ENCODE measurements at places on chromosomes 6 and 20. TPM values are rescaled to one million over a fixed set of nuclear protein-coding genes. Genes with fewer than 3 reads are reported as not detected.

The ZFP57 gene
- polyA plus RNA-seq = 0.16 TPM

The NAPB gene
- polyA plus RNA-seq = 20.9 TPM

The IL17A gene
- polyA plus RNA-seq = not detected

The ECT2L gene
- polyA plus RNA-seq = 0.32 TPM

The FAM83B gene
- polyA plus RNA-seq = 11.1 TPM

The IMPG1 gene
- polyA plus RNA-seq = 3.3 TPM

The GGTLC1 gene
- polyA plus RNA-seq = not detected

The SLX4IP gene
- polyA plus RNA-seq = 5.6 TPM

The PPP1R14C gene
- 19.0 TPM for polyA plus RNA-seq

The RIPPLY2 gene
- polyA plus RNA-seq = 0.13 TPM

The SYNDIG1 gene
- 7.9 TPM for polyA plus RNA-seq

The MOCS1 gene
- 11.6 TPM for polyA plus RNA-seq

The GTSF1L gene
- not detected for polyA plus RNA-seq

The JPH2 gene
- polyA plus RNA-seq = 1.6 TPM

The TRIM15 gene
- 0.62 TPM for polyA plus RNA-seq

The HLA-DOB gene
- 0.17 TPM for polyA plus RNA-seq

The SNAP91 gene
- 0.28 TPM for polyA plus RNA-seq

The RNF39 gene
- polyA plus RNA-seq = 1.2 TPM

The NCOA3 gene
- polyA plus RNA-seq = 38.9 TPM

The RIN2 gene
- polyA plus RNA-seq = 38.1 TPM

The SLC35F1 gene
- polyA plus RNA-seq = 3.5 TPM

The MLN gene
- 1.3 TPM for polyA plus RNA-seq

The REM1 gene
- 0.52 TPM for polyA plus RNA-seq

The NKX2-2 gene
- polyA plus RNA-seq = not detected

The THBD gene
- polyA plus RNA-seq = 7.0 TPM

The SLC32A1 gene
- polyA plus RNA-seq = 0.89 TPM

The SASH1 gene
- polyA plus RNA-seq = 28.1 TPM

The ZC3H12D gene
- polyA plus RNA-seq = 0.96 TPM

The PRND gene
- 6.5 TPM for polyA plus RNA-seq

The KIAA0408 gene
- polyA plus RNA-seq = 4.7 TPM

The PCK1 gene
- polyA plus RNA-seq = 10.9 TPM

The BACH2 gene
- 9.1 TPM for polyA plus RNA-seq

The AK9 gene
- polyA plus RNA-seq = 8.8 TPM

The MOG gene
- 0.22 TPM for polyA plus RNA-seq

The PAK5 gene
- 0.39 TPM for polyA plus RNA-seq

The MYB gene
- polyA plus RNA-seq = 4.6 TPM

The SYNGAP1 gene
- polyA plus RNA-seq = 25.2 TPM

The CRISP2 gene
- 0.10 TPM for polyA plus RNA-seq

The CCN6 gene
- 1.8 TPM for polyA plus RNA-seq

The TRIM40 gene
- not detected for polyA plus RNA-seq

The CST5 gene
- 0.70 TPM for polyA plus RNA-seq

The MUC21 gene
- not detected for polyA plus RNA-seq

The ZSCAN12 gene
- polyA plus RNA-seq = 15.9 TPM

The KLHDC3 gene
- polyA plus RNA-seq = 89.8 TPM

The SEL1L2 gene
- not detected for polyA plus RNA-seq

The COL9A3 gene
- polyA plus RNA-seq = 26.7 TPM

The E2F1 gene
- 14.9 TPM for polyA plus RNA-seq

The SPEF1 gene
- 1.2 TPM for polyA plus RNA-seq

The TAF4 gene
- polyA plus RNA-seq = 19.6 TPM

The CGA gene
- 2.4 TPM for polyA plus RNA-seq

The ID4 gene
- polyA plus RNA-seq = 159 TPM

The TBX18 gene
- 7.8 TPM for polyA plus RNA-seq

The SMPDL3A gene
- 13.4 TPM for polyA plus RNA-seq

The PHACTR3 gene
- 11.2 TPM for polyA plus RNA-seq

The OR12D2 gene
- polyA plus RNA-seq = not detected

The CENPB gene
- polyA plus RNA-seq = 55.7 TPM

The DOK5 gene
- polyA plus RNA-seq = 8.4 TPM
